ENCODE measurements at places on chromosomes 12 and 14. TPM values are rescaled to one million over a fixed set of nuclear protein-coding genes. Genes with fewer than 3 reads are reported as not detected.
A peak's percentile ranks its signal among the peaks of the same experiment; 100 is the strongest.

- peak within 1 kb of the TSS; percentile 94 for H3K4me3 ChIP-seq
- peaks cover 50% of the 10 kb centered on the region for H3K27me3 ChIP-seq
- peak; percentile 61 for DNase-seq
- no peak within 1 kb of the TSS for H3K27ac ChIP-seq
Measured at GRCh38 chr14:61812347-61813095, 50.3 kb downstream of the SNAPC1 start.

DNA sequence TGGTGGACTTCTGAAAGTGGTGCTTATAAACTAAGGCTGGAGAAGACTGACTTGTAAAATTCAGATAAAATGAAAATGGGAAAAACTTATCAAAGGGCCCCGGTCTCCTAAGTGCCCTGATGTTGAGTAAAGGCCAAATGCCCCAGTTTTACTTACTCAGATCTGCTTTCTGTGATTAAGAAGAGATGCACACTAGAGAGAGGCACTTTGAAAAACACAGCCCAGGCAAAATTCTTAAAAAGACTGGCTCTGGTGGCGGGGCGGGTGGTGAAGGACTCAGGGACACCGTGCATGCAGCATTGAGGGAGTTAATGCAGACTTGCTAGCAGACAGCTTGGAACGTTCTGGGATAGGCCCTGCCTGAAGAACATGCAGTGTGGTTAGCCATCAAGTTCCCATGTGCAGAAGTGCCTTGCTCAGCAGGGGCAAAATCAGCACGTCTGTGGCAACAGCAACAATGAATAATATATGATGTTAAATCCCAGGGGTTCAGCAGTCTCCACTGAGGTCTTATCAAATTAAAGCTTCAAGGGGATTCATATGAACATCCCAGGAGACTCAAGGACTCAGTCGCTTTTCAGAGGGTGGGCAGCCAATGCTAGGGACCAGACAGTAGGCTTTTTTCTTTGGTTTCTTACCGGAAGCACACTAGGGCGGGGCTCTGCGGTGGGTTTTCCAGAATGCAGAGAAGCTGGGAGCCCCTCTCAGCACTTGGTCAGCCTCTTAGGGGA, 105.0 kb downstream of the DAD1 start:
- H3K4me3 ChIP-seq, result no peak overlapping the region
- DNase-seq, result no peak
- H3K27ac ChIP-seq, result no peak overlapping the region

GRCh38 chr12:6627616-6628015, 8.1 kb downstream of the LPAR5 start:
- no peak overlapping the region for H3K27ac ChIP-seq
- no peak for DNase-seq
- no peak overlapping the region for H3K4me3 ChIP-seq
- peaks cover 3% of the 10 kb centered on the region for H3K27me3 ChIP-seq

GRCh38 chr12:67541625-67541991, 106.9 kb upstream of the DYRK2 start:
- H3K27me3 ChIP-seq, result no peaks in the 10 kb centered on the region
- H3K27ac ChIP-seq, result no peak overlapping the region
- no peak overlapping the region for H3K4me3 ChIP-seq
- no peaks in the 10 kb centered on the region for H3K36me3 ChIP-seq
- H3K4me1 ChIP-seq, result peaks cover 12% of the 10 kb centered on the region
- DNase-seq, result no peak

DNA sequence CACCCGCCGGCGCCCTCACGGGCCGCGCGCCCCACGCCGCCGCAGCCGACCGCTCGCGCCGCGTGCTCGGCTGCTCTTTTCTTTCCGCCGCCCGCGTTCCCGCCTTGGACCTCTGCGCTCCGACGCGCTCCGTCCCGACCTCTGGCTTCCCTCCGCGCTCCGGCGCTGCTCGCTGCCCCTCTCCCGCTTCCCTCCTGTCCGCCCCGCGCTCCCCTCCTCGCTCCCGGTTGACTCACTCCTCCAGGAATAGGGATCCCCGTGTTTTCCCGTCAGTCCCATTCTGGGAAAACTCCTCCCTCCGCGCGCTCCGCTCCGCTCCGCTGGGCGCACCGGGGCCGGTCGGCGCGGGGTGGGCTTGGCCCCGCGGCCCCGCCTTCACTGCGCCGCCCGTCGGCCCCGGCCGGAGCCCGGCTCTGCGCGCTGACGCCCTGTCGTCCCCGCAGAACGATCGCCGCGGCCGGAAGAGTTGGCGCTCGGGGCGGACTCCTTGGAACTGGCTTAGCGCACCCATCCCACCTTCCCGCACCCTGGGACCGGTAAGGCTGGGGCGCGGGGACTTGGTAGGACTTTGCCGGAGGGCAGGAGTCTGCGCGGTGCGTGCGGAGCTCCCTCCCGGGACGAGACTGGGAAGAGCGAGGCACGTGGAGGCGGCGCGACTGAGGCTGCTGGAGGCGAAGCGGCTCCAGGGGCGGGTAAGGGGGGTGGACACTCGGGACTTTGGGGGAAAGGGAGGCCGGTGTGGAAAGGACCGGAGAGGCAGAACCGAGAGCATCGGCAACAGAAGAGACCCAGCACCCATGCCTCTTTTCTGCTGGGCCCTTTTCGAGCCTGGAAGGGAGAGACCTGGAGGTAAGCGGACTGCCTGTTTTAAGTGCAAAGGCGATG, 550 bp downstream of the TEAD4 start:
- peaks cover under 1% of the 10 kb centered on the region for H3K36me3 ChIP-seq
- DNase-seq, result peak; percentile 49
- peak overlapping the region; percentile 84 for H3K4me3 ChIP-seq
- no peaks in the 10 kb centered on the region for H3K27me3 ChIP-seq
- peak overlapping the region; percentile 52 for H3K27ac ChIP-seq

GRCh38 chr14:51073731-51074130, 21.2 kb downstream of the TRIM9 start:
- no peak overlapping the region for H3K4me3 ChIP-seq
- H3K27ac ChIP-seq, result no peak overlapping the region
- H3K4me1 ChIP-seq, result no peaks in the 10 kb centered on the region
- H3K36me3 ChIP-seq, result no peaks in the 10 kb centered on the region

GRCh38 chr12:6059221-6059620, 65.2 kb downstream of the VWF start:
- peaks cover 32% of the 10 kb centered on the region for H3K4me1 ChIP-seq
- H3K4me3 ChIP-seq, result no peak overlapping the region
- no peaks in the 10 kb centered on the region for H3K36me3 ChIP-seq
- H3K27ac ChIP-seq, result no peak overlapping the region
- no peak for DNase-seq

- H3K4me3 ChIP-seq, result no peak overlapping the region
- H3K36me3 ChIP-seq, result peaks cover 91% of the 10 kb centered on the region
- H3K4me1 ChIP-seq, result no peaks in the 10 kb centered on the region
Measured at GRCh38 chr12:132736913-132737312, 24.7 kb downstream of the ANKLE2 start.

GRCh38 chr14:89276424-89276975, 140.5 kb downstream of the FOXN3 start:
- no peaks in the 10 kb centered on the region for H3K27me3 ChIP-seq
- peaks cover 77% of the 10 kb centered on the region for H3K4me1 ChIP-seq
- no peak overlapping the region for H3K4me3 ChIP-seq
- no peak for DNase-seq
- H3K36me3 ChIP-seq, result peaks cover 24% of the 10 kb centered on the region

GRCh38 chr12:26512213-26512612, 316.8 kb downstream of the SSPN start:
- no peaks in the 10 kb centered on the region for H3K36me3 ChIP-seq
- peaks cover 75% of the 10 kb centered on the region for H3K4me1 ChIP-seq
- H3K27me3 ChIP-seq, result no peaks in the 10 kb centered on the region
- no peak for DNase-seq
- 0 out of 2 replicates have a peak overlapping the region, but pooled peaks have one; percentile 6 for H3K4me3 ChIP-seq

DNA sequence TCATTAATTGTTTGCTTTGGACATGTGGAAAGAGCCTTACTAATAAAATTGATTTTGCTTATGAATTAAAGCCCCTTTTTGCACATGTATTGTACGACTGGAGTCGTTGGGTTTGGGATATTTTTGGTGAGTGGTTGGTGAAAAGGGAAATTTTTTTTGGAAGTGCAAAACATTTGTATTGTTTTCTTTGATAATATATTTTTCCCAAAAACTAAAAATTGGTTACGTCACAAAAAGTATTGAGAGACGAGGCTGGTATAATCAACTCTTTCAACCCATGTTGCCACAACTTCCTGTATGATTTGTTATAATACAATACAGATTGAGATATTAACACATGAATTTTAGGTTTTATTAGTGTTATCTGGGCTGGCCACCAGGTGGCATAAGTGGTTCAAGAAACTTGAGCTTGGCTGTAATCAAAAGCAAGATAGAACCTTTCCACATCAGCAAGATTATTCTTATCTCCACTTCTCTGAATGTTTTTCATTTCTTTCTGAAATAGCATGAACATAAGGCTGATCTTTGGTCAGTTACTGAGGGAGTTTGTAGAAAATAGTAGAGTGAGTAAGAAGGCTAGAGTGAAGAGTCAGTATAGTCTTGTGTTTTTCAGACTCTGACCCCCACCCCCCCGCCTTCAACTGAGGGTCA, 8.7 kb downstream of the NGDN start:
- no peaks in the 10 kb centered on the region for H3K27me3 ChIP-seq
- no peak overlapping the region for H3K27ac ChIP-seq
- DNase-seq, result peak; percentile 49
- no peak overlapping the region for H3K4me3 ChIP-seq
- peaks cover 39% of the 10 kb centered on the region for H3K36me3 ChIP-seq

Gene ALDH1L2
- 3.5 TPM for total RNA-seq

Gene MGST1
- total RNA-seq, result 285 TPM

Gene KRT85
- total RNA-seq, result not detected

Gene BICD1
- total RNA-seq, result 58.4 TPM

Gene GZMB
- total RNA-seq, result 0.68 TPM

Gene IKBIP
- total RNA-seq, result 15.5 TPM

Gene GPR68
- 0.28 TPM for total RNA-seq

Gene AKAP3
- total RNA-seq, result 1.8 TPM

Measured in WTC11 (cell line).